Psoas muscle (tissue), 8 donors: ENCODE measurements at places on chromosomes 5 and 9. TPM values are rescaled to one million over a fixed set of nuclear protein-coding genes. Genes with fewer than 3 reads are reported as not detected.

Gene TMEM252
- not detected for total RNA-seq

DNA sequence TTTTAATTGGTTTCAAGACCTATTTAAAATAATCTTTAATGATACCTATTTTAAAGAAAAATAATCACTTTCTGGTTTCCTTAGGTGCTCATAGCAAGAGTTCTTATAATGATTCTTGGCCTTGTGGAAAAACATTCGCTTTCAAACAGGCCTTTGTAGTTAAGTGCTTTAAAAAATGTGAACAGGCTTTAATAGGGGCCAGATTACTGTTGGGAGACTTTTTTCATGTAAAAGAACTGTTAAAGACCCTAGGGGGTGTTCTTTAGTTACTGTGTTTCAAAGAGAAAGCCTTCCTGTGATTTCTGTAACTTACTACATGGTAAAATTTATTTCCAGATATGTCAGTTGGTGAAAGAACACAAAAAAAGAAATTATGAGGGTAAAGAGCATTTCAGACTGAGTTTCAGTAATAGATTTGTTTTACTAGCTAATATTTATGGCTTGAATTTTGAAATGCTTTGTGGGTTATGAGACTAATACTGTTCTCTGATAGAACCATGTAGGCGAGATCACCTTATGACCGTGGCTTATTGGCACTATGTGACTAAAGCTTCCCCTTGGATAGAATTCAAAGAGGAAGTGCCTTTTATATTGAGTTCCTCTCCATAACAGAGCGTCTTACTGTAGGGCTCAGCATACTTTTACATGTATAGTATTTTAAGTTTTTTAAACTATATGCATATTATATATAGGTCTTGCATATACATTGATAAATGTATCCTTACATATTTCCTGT is 70.7 kb downstream of the CSNK1G3 start:
- DNase-seq, result no peak

DNA sequence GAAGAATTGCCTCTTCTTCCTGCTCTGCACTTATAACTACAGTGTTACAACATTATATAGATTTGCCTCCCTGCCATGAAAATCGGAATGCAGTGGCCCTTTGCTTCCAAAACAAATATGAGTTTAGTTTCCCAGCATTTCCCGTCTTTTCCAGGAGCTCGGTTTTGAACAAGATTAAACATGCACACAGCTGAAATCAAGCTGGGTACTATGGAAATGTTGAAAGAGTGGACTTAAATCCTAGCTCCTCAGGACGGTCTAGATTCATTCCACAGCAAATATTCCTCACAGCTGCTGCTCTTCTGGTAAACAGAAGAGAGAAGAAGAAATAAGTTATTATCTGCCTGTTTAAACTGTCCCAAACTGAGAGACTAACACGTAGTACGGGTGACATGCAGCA is 161.4 kb downstream of the PIK3R1 start:
- DNase-seq, result no peak

- no peak for DNase-seq
Observed at GRCh38 chr9:99197987-99198386, 23.8 kb downstream of the ALG2 start.

- no peak for DNase-seq
Observed at GRCh38 chr5:115843444-115844130, 1.9 kb downstream of the AP3S1 start.

DNA sequence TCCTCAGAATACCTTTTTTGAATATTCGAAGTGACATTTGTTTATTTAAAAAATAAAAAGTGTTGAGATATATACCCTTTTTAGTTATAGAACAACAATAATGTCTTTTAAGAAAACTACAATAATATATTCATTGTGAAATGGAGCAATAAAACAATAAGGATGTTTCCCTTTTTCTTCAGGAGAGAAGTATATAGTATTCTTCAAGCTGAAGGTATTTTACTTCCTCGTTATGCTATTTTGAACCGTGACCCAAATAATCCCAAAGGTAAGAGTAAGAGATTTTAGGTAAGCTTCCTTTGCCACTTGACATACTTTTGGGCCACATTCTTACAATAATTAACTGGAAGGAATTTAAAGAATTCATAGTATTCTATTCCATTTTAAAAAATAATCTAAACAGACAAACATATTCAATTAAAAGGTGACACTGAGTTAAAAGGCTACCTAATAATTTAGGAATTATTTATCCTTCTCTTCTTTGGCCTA is 18.1 kb downstream of the PPIP5K2 start:
- no peak for DNase-seq

- no peak for DNase-seq
Observed at GRCh38 chr5:31021181-31021624, 172.3 kb upstream of the CDH6 start.

Gene FRRS1L
- total RNA-seq, result not detected

GRCh38 chr5:120476063-120476462 is 12.0 kb downstream of the PRR16 start:
- DNase-seq, result no peak

GRCh38 chr5:168950241-168950951 is 350.5 kb downstream of the SLIT3 start:
- no peak for DNase-seq

DNA sequence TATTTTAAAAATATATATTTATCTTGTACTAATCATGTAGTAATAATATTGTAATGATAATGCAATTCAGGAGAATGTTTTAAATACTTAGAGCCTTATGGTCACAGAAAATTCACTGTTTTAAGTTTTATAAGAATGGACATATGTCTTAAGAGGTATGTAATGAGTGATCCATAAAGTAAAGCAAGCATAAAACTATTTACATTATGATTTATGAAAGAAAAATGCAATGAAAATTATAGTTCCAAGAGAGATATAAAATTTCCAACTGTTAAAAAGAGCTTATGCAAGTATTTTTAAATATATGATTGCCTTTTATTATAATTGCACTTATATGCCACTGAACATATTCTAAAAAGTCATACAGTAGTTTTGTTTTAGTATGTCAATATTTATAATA is 157.5 kb upstream of the TARS1 start:
- DNase-seq, result no peak

DNA sequence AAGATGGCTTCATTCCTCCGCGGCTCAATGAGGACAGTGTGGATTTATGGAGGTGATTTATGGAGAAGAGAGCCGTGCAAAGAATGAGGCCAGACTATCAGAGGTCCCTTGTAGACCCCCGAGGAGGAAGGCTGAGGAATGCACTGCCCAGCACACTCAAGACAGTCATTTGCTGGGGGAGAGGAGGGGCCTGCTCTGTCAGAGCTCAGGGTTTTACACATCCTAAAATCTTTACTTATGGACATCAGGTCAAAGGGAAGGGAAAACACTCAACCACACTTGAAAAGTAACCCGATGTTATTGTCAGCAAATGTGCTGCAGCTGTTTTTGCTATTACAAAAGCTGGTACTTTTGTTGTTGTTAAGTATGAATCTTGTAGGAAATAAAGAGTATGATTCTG is 289.5 kb downstream of the SLIT3 start:
- DNase-seq, result no peak

GRCh38 chr5:1409381-1410110 is 35.7 kb downstream of the SLC6A3 start:
- DNase-seq, result peak; percentile 42
